ENCODE measurements at places on chromosomes 5 and 9.

GRCh38 chr9:128113526-128114325 lies 13.8 kb downstream of the PTGES2 start:
- DNase-seq = no peak

DNA sequence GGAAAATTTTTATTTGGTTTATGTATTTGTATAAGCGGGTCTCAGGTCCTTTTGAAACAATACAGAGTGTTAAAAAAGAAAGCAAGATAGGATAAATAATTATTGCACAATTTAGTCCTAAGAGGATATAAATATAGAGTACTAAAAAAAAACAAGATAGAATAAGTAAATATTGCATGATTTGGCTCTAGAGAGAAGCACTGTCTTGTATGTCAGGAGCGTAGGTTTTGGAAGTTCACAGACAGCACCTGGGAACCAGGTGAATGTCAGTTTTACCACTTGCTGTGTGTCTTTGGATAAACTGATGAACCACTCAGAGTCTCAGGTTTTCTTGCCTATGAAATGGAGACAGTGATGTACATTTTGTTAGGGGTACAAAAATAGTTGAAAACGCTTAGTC lies 266.2 kb upstream of the ADAMTSL1 start:
- no peak for DNase-seq

GRCh38 chr5:73095564-73096238 lies 24.7 kb upstream of the TMEM171 start:
- no peak for DNase-seq

- DNase-seq = no peak
These were observed 490 bp downstream of the ICE1 start for GRCh38 chr5:5422819-5423515.

GRCh38 chr5:143065185-143065965 lies 295.2 kb downstream of the ARHGAP26 start:
- DNase-seq = no peak

DNA sequence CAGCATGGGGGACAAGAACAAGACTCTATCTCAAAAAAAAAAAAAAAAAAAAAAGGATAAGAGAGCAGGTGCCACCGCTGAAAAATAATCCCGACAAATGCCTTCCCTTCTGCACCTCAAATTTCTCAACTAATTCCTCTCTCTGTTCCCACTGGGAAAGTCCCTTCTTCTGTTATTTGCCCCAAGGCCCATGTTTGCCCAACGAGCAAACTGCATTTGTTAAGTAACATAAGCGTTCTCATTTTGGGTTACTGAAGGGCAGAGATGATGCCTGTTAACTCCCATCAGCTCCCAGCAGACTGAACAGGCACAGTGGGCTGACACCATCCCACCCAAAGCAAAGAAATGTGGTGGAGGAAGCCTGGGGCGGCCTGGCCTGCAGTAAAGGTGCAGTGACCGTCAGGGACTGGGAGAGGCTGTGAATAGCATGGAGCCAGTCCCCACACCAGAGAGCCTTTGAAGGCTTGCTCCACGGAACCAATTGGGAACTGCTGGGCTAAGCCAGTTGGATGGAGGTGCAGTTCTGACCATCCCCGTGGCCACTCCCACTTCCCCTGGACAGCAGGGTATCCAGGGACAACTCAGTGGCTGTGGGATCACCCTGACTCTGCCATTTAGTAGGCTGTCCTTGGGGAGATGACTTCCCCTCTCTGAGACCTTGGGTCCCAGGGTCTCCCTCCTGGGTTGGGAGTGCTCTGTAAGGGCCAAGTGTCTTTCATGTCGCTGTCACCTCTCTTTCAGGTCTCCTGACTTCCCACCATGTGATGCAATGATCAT lies 149.7 kb upstream of the IER5L start:
- DNase-seq = no peak

DNA sequence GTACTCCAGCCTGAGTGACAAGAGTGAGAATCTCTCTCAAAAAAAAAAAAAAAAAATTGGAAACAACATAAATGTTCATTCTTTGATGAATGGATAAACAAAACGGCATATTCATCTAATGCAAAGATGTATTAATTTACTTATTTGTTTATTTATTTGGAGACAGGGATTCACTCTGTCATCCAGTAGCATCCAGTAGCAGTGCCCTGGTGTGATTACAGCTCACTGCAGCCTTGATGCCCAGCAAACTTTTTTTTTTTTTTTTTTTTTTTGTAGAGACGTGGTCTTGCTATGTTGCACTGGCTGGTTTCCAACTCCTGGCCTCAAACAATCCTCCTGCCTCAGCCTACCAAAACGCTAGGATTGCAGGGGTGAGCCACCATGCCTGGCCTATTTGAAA lies 24.4 kb downstream of the OR2V2 start:
- no peak for DNase-seq

DNA sequence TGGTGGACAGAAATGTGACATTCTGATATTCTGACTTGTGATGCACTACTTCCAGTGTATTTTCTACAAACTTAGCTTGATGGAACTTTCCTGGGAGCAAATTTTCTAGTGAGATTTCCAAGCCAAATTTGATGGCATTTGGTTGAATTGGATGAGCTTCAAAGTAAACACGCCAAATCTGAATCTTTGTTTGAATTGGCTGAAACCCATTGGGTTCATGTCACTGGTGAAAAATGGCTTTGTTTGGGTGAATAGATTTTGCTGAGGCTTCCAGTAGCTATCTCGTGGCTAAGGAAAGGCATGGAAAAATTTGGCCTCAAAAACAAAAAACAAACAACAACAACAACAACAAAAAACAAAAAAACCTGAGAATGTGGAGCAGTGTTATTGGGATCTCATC lies 271.1 kb upstream of the RPS23 start:
- no peak for DNase-seq

GRCh38 chr9:26955222-26955903 lies 849 bp upstream of the IFT74 start:
- no peak for DNase-seq

DNA sequence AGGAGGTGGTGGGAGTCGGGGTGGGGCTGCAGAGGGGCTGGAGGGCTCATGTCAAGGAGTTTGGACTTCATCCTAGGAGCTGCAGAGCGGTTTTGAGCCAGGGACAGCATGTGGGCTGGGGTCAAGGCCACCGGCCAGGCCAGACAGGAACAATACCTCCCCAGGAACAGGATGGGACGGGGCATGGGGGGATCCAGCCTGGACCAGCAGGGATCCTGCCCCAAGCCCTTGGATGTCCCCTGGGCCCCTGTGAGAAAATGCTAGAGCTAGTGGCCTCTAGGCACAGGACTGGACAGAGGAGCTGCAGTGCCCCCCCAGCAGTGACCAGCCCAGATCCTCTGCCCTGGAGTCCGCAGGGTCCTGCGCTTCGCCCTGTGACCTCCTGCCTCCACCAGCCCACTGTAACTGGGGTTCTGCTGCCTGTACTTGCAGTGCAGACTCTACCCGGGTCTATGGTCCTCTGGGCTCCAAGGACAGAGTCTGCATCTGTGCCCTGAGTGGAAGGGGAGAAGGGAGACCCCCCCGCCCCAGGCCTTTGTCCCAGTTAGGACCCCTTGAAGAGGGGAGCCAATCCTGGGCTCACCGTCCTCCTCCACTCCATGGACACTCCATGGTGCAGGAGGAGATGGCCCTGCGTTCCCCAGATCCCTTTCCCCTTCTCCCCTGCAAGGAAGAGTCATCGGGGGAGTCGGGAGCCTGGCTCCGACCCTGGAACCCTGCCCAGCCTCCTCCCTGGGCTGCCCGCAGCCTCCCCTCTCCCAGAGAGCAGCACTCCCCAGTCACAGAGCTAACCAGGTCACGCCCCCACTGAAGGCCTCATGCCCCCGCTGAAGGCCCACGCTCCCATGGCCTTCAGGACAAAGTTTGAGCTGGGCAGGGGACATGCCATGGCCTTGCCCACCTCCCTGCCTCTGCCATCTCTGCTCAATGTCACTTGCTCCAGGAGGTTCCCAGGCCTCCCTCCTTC lies 3.0 kb upstream of the MXD3 start:
- no peak for DNase-seq

DNA sequence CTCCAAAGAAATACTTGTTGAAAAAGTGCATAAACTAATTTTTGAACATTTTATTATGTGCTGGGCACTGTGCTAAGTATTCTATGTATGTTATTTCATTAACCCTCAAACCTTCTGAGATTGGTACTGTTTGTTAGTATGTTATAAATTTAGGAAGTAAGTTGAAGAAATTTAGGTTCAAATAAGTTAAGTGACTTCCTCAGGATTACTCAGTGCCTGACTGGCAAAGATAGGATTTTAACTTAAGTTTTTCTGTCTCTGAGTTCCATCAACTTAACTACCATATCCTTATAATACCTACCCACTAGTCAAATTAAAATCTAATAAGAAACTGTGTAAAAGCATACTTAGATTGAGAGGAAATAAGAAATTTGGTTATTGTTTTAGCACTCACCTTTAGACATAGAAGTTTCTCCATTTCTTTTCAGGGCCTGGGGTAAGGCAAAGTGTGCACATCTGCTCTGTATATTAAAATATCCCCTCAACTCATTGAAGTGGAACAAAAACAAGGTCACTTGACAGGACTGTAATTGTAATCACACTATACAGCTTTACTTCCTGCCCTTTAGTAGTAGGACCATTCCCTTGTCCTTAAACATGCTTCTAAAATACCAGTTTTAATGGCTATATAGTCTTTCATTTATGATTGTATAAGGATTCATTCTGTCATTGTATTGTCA lies 15.2 kb downstream of the TGFBR1 start:
- DNase-seq = no peak

GRCh38 chr5:91219803-91220371 lies 163.2 kb downstream of the ARRDC3 start:
- no peak for DNase-seq

DNA sequence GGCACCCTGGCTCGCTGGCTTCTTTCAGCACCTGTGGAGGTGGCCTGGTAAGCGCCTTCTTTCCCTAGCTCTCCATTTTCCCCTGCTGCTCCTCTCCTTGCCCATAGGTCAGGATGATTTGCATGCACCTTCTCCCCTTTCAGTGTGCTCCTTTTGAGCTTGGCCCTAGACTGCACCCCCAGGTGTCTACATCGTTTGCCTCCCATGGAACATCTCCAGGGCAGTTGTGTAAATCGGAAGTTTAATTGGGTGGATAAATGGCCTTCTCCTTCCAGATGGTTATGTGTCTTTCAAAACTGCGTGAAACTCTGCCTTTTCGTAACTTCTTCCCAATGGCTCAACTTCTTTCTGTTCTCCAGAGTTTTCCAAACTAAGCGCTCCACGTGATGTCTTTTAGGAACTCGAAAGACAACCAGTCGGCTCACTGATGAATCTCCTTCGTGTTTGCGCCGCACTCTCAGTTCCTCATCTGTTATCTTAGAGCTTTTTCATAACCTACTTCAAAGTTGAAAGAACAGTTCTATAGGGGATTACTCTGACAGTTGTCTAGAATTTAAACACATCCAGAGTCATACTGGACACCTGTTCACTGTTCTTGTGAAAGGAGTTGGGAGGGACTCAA lies 1.7 kb downstream of the ADAMTS19 start:
- DNase-seq = no peak

DNA sequence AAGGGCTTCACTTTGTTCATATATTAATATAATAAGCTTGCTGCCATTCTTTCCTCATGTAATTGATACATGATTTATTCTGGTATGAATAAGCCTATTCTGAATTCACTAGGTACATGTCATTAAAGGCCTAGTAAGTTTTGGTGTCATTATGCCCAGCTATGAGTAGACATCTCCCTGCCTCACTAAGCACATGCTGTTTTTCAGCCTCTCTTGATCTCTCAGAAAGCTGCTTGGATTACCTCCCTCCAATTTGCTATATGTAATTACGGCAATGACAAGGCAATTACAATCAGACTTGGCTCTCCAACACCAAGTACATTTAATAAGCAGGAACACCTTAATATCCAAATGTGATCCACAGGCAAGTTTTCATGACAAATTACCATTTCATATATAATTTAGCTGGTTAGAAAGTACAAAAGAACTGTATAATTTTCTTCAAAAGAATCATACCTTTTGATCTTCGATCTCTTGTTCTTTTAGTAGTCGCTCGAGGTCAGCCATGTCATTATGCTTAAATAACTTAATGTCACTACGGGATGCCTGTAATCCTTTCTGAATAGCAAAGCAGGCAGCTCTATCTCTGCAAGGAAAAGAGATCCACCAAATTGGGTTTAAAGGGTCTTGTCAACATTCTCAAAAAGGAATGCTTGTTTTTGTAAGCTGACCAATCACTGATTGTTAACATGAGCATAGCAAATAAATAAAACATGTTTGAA lies 56.3 kb downstream of the SPTLC1 start:
- no peak for DNase-seq

DNA sequence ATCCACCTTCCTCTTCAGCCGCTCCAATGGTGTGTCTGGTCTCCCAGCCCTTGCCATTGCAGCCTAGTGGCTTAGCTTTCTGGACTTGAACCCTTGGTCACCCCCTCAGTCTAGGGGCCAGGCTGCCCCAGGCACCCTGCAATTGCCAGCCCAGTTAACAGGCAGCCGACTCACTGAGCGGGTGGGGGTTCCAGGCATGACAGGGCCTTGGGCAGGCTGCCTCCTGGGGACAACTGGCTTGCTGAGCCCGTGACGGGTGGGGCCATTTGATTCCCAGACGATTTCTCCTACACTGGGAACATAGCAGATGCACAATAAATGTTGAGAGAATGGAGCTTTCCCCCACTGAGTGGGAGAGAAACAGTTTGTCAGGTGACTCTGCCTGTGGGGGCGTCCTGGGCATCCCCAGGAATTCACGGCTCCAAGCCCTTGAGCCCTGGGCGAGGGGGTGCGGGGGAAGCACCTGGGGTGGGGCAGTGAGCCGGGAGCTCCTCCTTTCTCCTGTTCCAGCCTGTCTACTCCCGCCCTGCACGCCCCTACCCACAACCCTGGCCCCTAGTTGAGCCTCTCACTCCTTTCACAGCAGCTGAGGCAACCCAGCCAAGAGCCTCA lies 12.6 kb upstream of the AQP7 start:
- DNase-seq = no peak

GRCh38 chr9:133378408-133378962 lies 2.3 kb downstream of the STKLD1 start:
- DNase-seq = no peak

DNA sequence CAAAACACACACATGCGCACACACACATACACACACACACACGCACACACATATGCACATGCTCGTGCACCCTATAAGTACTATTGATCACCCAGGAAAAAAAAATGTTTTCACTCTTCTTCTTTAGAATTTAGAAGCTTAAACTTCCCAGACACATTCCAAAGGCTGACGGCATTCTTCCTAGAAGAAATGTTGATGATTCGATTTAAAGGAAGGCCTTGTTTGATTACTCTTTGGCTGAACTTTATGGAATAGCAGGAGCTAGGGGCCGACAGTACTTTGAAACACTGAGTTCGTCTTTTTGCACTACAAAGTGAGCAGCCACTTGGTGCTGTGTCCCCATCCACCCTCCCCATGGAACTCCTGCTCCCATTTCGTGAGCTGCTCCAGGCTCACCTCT lies 113.2 kb downstream of the EGFLAM start:
- DNase-seq = no peak

GRCh38 chr5:138792195-138792790 lies 39.1 kb downstream of the CTNNA1 start:
- no peak for DNase-seq

Measured in stimulated activated CD8-positive, alpha-beta memory T cell treated with anti-CD3 and anti-CD28 coated beads, Interleukin-7, amount 100 ng/mL, for 1 hour (primary cell).